ENCODE measurements at places on chromosomes 1 and 21.
A peak's percentile ranks its signal among the peaks of the same experiment; 100 is the strongest.

- peak; percentile 51 for DNase-seq
Observed at GRCh38 chr1:9689011-9689706, 37.6 kb downstream of the PIK3CD start.

DNA sequence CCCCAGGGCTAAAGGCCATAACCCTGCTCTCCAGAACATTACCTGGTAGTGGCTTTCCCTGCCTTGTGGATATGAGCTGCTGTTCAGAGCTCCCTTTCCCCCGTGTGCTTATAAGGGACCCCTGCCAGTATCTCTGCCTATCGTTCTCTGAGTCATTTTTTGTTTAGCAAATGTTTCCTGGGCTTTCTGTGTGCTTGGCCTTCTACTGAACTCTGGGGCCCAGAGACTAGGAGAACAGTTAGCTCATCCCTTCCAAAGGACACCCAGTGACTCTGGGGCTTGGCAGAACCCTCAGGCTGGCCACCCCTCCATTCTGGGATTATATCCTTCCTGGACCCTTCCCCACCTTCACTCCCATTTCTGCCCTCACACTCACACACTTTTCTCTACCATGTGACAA is 80.8 kb upstream of the POU3F1 start:
- DNase-seq: no peak

GRCh38 chr1:180178511-180179161 is 24.0 kb downstream of the QSOX1 start:
- peak; percentile 82 for DNase-seq

- DNase-seq: no peak
Observed at GRCh38 chr1:103283371-103283770, 175.0 kb upstream of the COL11A1 start.

DNA sequence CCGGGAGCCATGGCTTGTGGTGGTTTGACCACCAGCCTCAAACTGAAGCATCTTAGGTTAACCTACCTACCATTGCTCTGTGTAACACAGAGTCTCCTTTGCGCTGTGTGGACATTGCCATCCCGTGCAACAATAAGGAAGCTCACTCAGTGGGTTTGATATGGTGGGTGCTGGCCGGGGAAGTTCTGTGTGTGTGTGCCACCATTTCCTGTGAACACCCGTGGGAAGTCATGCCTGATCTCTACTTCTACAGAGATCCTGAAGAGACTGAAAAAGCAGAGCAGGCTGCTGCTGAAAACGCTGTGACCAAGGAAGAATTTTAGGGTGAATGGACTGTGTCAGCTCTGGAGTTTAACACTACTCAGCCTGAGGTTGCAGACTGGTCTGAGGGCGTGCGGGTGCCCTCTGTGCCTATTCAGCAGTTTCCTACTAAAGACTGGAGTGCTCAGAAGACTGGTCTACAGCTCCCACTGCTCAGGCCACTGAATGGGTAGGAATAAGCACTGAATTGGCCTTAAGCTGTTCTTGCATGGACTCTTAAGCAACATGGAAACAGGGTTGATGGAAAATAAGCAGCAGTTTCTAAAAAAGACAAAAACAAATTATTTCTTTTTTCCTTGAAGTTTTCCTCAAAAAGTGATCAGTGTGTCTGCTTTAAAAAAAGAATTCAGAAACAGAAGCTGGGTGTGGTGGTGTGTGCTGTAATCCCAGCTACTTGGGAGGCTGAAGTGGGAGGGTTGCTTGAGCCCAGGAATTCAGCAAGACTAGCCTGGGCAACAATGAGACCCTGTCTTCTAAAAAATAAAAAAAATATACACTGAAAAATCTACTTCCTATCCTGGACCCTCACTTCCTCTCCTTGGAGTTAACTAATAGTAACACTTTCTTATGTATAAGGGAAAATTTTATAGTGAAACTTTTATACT is 14.6 kb downstream of the CEP350 start:
- DNase-seq: no peak

- no peak for DNase-seq
Observed at GRCh38 chr1:85142753-85143152, 58.1 kb downstream of the SYDE2 start.

- no peak for DNase-seq
Observed at GRCh38 chr1:152018537-152018936, 18.3 kb downstream of the S100A11 start.

DNA sequence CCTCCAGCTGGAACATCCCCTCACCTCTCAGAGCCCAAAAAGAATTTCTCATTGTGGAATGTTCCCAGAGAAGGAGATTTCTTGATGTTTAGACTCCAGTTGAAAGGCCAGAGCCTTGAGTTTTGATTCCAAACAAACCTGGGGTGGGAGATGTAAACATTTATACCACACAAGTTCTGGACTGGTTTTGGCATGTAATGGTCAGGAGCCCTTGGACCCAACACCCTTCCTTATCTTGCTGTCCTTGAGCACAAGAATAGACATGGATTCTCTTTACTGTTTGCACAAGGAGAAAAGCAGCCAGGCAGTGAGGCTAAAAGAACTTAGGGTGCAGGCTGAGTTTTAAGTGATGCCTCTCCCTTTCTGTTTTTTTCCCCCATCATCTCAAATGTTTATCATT is 4.5 kb downstream of the RHBG start:
- no peak for DNase-seq

DNA sequence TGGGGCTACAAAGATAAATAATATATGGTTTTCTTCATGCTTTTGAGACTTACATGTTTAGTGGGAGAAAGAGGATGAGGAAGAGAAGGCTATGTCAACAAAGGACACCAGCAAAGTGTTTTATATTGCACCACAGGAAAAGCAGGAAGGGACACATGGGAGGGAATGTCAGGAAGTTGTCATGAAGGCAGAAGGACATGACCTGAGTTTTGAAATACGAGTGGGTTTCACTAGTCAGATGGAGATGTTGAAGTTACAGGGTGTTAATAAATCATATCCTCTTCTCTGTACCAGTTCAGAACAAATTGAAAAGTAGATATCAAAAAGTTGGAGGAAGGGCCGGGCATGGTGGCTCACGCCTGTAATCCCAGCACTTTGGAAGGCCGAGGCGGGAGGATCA is 18.2 kb upstream of the AGO1 start:
- DNase-seq: peak; percentile 88

DNA sequence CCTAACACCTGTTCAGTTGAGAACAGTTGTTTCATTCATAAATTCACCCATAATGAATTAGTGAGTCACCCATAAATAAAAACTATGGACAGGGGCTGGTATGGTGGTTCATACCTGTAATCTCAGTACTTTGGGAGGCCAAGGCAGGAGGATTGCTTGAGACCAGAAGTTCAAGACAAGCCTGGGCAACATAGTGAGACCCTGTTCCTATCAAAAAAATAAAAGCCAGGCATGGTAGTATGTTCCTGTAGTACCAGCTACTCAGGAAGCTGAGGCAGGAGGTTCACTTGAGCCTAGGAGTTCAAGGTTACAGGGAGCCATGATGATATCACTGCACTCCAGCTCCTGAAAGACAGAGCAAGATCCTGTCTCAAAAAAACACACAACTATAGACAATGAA is 79.0 kb downstream of the GTF2B start:
- no peak for DNase-seq

- no peak for DNase-seq
Observed at GRCh38 chr1:210794445-210794844, 339.5 kb downstream of the KCNH1 start.

DNA sequence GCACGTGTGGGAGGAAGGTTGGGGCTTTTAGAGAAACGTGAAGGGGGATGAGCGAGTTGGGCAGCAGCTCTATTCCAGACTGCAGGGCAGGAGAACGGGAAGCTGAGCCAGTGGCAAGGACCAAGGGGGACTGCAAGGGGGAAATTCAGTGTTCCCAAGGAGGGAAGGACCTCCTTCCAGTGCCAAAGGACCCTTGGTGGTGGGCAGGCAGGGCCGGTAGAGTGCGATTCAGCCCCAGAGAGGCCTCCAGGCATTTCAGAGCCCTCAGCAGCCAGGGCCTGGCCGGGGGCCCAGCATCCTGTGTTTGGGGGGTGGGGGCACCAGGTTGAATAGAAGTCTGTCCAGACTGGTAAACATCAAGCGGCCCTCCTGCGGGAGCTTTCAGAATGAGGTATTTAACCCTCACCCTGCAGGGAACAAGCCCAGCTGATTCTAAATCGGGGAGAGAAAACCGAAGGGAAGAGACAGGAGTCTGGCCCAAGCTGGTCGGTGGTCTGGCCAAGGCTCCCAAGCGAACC is 2.3 kb downstream of the COL9A2 start:
- DNase-seq: no peak

DNA sequence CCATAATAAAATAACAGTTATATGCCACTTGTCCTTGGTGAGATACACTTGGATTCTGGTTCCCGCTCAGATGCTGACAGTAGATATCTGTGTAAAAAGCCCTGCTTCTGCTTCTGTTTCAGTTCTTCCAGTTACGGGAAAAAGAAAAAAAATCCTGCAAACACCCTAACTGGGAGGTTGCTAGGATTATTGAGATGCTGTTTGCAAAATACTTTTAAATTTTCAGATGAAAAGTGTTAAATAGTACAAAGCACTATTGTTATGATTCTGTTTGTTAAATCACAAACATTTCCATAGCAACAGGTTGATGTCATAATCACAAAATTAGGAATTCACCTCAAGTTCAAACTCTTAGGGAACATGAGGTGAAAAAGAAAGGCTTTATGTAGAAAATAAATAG is 232.3 kb downstream of the HMCN1 start:
- DNase-seq: no peak

DNA sequence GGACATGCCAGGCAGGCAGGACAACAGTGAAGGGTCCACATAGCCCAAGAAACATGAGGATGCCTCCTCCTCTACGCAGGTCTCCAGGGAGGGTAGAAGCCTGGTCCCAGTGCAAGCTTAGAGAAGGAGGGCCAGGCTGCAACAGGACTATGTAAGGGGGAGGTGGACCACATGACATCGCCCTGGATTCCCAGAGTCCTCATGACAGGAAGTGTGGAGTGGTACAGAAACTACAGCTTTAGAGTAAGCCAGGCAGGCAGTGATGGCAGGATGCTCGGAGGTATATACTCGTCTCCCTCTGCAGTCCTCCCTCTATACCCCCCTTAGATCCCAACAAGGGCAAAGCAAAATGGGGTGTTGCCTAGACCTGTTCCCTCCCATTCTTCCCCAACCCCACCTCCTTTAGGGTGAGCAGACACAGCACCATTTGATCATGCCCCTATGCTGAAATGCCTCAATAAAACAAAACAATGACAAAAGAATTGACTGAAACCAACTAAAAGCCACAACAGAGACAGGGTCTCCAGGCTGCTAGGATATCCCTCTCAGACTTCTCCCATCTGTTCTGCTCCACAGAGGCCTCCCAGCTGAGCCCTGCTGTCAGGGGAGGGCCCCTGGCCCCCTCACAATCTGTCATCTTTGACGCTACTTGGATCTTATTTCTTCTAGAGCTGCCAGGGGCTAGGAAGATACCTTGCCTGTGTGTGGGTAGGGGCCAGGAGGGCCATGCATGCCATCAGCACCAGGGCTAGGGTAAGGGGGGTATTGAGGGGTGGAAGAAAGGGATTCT is 13.1 kb downstream of the FAM78B start:
- DNase-seq: no peak

- no peak for DNase-seq
Observed at GRCh38 chr21:45572231-45572630, 30.0 kb upstream of the SLC19A1 start.

DNA sequence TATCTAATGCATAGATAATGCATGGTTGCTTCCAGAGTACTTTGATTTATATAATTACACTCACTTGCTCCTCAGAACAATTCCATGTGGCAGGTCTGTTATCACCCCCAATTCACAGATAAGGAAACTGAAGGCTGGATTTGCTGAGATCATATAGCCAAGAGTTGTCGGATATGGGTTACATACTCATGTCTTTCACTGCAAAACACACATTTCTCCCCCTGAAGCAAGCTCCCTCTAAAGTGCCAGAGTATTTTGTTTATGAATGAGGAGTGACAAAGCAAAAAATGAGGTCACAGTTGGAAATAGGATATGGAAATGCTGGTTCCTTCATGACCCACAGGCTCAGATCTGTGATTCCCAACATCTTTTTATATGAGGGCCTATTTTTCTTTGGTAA is 134.2 kb downstream of the ROR1 start:
- no peak for DNase-seq

DNA sequence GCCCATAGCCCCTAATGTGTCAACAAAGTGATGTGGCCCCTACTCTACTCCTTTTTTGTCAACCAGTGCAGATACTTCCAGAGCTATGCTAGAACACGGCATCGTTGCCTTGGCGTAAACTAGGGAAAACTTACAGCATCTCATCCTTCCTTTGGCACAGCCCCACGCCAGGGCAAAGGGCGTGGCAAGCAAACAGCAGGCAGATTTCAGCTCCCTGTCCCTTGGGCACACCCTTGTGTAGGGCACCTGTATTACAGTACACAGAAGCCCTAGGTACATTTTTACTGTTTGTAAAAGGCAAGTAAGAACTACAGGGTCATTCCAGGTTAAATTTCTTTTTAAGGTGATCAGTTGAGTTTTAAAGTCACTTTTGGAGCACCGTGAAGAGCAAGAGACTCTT is 29.3 kb downstream of the PRDX6 start:
- DNase-seq: no peak

- no peak for DNase-seq
Observed at GRCh38 chr1:33085332-33085731, 4.4 kb downstream of the AZIN2 start.

GRCh38 chr1:44249543-44249942 is 36.3 kb downstream of the DMAP1 start:
- no peak for DNase-seq

DNA sequence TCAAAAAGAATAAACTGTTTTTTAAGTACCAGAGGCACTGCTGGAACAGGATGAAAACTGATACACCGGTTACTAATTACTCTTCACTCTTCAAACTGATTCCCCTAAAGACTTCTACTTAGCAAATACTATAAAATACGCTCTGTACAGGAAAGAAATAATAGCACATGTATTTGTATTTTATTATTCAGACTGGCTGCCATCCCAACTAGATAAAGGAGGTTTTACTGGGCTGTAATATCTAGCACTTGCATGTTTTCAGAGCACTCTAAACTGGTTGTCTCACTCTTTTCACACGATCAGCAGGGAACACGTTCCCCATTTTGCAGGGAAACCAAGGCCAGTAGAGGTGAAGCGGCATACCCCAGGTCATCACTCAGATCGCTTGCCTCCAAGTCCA is 9.2 kb downstream of the SMIM12 start:
- DNase-seq: no peak

GRCh38 chr1:32899586-32900296 is 1.4 kb downstream of the TMEM54 start:
- DNase-seq: no peak

GRCh38 chr1:85624361-85624760 is 43.8 kb downstream of the CCN1 start:
- DNase-seq: no peak

GRCh38 chr1:54352755-54353154 is 53.4 kb downstream of the SSBP3 start:
- no peak for DNase-seq

DNA sequence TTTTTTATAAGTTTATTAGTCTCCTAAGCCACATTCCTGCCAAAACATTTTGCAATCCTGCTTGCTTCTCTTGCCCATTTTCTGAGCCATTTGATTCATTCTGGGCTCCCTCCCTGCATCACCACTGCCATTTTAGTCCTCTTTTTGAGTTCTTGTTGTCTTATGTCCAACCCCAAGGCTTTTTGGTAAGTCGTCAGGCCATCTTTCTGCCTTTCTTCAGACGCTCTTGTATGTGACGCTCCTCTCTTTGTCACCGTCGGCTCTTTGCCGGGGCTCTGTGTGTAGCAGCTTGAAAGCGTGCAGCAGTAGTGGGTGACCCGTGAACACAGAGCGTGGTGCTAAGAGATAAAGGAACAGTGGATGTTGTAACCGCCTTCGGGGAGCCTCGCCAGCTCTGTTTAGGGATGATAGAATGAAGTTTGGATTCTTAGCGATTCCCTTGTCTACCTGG is 14.6 kb downstream of the HUNK start:
- no peak for DNase-seq

GRCh38 chr1:232486454-232487207 is 143.3 kb downstream of the SIPA1L2 start:
- DNase-seq: no peak

Measured in inflammatory macrophage treated with lipopolysaccharide for 1 hour (primary cell).